Fibroblast of skin of right biceps (primary cell): ENCODE measurements at places on chromosomes 6 and 20.

DNA sequence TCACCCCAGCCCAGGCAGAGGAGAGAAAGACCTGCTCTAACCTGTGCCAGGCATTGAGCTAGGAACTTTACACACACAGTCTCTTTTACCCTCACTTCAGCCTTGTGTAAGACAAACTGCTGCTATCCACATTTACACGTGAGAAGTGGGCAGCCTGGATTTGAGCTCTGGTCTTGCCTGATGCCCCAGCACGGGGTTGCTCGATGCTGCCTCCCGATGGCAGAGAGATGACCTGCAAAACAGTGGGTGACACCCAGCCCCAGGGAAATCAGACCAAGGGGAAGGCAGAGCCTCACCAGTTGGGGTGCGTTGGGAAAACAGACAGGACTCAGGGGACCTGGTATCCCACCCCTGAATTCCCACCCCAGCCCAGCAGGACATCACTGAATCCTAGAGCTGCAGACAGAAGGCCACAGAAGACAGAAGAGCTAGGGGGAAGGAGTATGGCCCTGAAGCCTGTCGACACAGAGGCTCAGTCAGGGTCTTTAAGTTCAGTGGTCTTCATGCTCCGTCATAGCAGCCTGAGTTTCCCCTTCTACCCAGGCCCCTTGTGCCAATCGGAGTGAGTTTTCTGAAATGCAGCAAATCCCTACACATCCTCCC is 990 bp downstream of the BPI start:
- no peak for DNase-seq

DNA sequence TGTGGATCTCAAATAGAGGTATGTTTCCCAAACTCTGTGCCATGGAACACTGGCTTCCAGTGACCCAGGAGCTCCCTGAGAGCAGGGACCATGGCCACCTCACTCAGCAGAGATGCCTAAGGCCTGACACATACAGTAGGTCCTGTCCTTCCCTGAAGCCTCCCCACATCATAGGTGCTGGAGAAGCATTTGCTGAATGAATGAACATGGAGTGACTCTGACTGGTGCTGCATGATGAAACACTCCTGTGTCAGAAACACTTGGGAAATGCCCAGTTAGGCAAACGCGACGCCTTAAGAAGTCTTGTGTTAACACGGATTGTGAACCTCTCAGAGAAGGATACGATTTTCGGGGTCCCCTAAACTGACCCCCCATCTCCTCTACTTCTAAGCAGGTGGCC is 14.3 kb downstream of the SLA2 start:
- peak; percentile 11 for DNase-seq

GRCh38 chr6:42068173-42068572 is 17.8 kb downstream of the TAF8 start:
- no peak for DNase-seq

GRCh38 chr6:123928529-123928928 is 124.9 kb downstream of the NKAIN2 start:
- DNase-seq: peak; percentile 3

- DNase-seq: no peak
Observed at GRCh38 chr20:23497536-23497935, 6.6 kb downstream of the CST8 start.

DNA sequence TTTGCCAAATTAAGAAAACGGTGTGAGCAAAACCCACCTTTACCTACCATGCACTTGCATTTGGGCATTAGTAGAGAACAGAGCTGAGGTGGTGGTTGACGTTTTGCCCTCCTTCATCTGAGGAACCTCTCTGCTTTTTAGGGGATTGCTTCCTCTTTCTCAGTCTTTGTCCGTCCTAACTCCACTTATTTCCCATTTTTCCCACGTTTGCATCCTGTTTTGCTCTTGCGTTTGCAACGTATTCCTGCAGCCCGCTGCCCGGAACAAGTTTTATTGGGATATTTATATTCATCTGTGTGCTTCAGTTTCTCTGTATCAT is 374 bp upstream of the SERINC1 start:
- no peak for DNase-seq
